ENCODE measurements at places on chromosomes 1 and 21.
A peak's percentile ranks its signal among the peaks of the same experiment; 100 is the strongest.

- no peak for DNase-seq
Measured at GRCh38 chr1:9822490-9822889, 1.3 kb downstream of the CLSTN1 start.

- no peak for DNase-seq
Measured at GRCh38 chr1:192792628-192793027, 16.2 kb upstream of the RGS2 start.

GRCh38 chr1:89070509-89070908 is 5.5 kb upstream of the GBP1 start:
- DNase-seq: no peak

DNA sequence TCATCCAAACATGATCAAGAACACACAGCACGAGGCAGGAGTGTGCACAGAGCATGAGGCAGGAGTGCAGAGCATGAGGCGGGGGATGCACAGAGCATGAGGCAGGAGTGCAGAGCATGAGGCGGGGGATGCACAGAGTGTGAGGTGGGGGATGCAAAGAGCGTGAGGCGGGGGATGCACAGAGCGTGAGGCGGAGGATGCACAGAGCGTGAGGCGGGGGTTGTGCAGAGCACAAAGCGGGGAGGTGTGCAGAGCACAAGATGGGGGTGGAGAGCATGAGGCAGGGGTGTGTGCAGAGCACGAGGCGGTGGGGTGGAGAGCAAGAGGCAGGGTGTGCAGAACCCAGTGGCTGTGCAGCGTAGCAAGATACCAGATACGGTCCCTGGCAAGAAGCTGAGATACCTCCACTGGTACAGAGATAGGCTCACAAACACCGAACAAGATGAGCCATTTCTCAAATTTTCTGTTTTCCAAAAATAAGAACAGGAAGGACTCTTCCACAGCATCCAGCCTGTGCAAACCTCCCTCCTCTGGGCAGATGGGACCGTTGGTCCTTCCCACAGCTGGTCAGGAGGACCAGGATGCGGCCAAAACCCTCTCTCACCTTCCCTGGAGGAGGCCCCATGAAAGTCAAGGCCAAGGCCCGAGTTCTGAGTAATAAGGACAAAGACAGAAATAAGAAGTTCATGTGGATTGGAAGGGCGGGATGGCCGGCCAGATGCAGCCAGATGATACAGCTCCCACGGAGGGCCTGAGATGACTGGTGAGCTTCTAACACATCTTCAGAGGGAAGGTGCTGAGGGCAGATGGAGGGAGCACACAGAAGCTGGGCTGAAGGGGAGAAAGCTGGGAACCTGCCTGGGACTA is 12.0 kb downstream of the SPATC1L start:
- peak; percentile 6 for DNase-seq

DNA sequence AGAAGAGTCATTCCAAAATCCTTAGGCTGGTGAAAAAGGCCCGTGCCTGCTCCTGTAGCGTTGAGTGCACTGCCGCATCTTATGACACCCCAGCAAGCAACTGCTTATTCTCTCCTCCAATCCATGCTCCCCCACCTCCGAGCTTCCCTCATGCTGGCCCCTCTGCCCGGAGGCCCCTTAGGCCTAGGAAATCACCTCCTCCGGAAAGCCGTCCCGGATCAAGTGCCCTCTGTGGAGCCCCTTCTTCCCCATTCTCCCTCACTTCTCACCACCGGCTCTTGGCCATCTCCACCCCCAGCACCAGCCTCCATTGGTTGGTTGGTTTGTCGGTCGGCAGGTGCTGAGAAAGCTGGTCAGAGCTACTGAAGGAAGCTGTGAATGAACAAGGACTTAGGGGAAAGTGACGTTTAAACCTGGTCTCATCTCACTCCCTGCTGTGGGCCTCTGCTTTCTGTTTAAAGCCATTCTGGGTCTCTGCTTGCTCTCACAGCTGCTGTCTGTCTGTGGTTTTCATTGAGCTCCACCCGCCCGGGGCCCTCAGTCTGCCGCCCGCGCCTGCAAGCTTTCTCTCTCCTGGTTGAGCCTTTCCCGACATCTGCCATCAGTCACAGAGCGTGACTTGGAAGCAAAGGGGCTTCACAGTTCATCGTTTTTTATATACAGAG is 122.2 kb downstream of the KCNN3 start:
- no peak for DNase-seq

- no peak for DNase-seq
Measured at GRCh38 chr1:233005156-233005555, 54.7 kb downstream of the NTPCR start.

- DNase-seq: no peak
Measured at GRCh38 chr1:243549791-243550190, 293.9 kb downstream of the SDCCAG8 start.

- DNase-seq: no peak
Measured at GRCh38 chr1:184563308-184563707, 176.5 kb downstream of the C1orf21 start.

DNA sequence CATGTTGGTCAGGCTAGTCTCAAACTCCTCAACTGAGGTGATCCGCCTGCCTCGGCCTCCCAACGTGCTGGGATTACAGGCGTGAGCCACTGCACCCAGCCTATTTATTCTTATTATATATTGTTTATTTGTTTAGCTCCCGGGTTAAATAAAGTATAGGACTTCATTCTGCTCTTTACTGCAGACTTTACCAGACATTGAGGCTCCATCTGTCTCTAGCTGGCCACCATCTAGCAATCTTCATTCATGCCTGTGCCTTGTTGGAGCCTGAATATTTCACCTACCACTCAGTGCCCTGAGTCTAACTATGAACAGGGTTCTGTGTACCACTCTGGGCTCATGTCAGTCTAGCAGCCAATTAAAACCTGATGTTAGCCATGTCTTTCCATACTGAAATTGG is 2.1 kb upstream of the DDAH1 start:
- DNase-seq: no peak

GRCh38 chr21:41758550-41758949 is 8.3 kb downstream of the RIPK4 start:
- no peak for DNase-seq

DNA sequence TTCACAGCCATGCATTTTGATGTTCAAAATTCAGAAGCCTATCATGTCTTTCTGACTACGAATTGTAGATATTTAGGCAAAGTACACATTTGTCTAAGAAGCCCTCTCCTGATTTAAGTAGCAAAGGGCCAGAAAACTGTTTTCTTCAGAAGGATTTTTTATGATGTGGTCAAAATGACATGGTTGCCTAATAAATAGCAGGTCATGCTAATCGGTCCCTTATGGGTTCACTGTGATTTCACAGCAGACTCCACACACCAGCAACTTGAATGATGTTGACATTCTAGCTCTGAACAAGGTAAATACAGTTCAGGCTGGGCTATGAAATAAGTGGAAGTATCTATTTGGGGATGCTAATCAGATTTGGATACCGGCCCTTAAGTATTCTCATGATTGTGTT is 178.7 kb upstream of the DPYD start:
- DNase-seq: no peak

- no peak for DNase-seq
Measured at GRCh38 chr1:215141460-215141859, 58.9 kb downstream of the KCNK2 start.

- no peak for DNase-seq
Measured at GRCh38 chr21:45595574-45596295, 47.8 kb upstream of the PCBP3 start.

GRCh38 chr1:184056921-184057555 is 5.5 kb downstream of the TSEN15 start:
- DNase-seq: no peak

DNA sequence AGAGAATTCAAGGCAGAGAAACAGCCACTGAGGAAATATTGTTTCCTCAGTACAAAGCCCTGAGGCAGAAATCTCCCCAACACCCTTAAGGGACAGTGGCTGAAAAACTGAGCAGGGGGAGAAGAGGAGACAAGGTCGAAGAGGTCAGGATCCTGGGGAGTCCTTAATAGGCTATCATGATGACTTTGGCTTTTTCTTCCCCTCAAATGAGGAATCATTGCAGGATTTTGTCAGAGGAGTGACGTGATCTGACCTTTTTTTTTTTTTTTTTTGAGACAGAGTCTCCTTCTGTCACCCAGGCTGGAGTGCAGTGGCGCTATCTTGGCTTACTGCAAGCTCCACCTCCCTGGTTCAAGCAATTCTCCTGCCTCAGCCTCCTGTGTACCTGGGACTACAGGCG is 10.2 kb downstream of the MAP7D1 start:
- no peak for DNase-seq

GRCh38 chr21:30515681-30516080 is 13.7 kb upstream of the KRTAP19-5 start:
- DNase-seq: no peak

DNA sequence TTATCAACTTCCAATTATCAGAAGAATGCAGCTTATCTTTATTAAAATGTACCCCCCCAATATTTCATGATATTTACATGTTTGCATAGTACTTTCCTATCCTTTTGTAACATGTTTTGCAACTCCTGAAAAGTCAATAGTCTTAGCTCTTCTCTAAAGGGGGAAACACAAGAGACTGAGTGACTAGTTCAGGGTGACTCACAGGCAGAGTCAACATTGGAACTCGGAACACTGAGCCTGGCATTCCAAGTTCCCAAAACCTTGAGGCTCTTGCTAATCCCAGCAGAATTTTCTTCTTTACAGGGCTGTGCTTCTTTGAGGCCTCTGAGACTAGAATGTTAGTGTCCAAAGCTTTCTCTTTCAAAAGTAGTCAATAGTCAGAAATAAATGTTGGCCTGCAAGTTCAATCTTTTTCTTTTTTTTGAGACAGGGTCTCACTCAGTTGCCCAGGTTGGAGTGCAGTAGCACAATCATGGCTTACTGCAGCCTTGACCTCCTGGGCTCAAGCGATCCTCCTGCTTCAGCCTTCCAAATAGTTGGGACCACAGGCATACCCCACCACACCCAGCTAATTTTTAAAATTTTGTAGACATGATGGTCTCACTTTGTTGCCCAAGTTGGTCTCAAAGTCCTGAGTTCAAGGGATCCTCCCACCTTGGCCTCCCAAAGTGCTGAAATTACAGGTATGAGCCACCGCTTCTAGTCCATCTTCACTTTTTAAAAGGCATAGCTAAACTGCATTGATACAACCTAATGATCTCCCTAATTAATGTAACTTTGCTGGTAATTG is 37.5 kb downstream of the ZNF281 start:
- no peak for DNase-seq

DNA sequence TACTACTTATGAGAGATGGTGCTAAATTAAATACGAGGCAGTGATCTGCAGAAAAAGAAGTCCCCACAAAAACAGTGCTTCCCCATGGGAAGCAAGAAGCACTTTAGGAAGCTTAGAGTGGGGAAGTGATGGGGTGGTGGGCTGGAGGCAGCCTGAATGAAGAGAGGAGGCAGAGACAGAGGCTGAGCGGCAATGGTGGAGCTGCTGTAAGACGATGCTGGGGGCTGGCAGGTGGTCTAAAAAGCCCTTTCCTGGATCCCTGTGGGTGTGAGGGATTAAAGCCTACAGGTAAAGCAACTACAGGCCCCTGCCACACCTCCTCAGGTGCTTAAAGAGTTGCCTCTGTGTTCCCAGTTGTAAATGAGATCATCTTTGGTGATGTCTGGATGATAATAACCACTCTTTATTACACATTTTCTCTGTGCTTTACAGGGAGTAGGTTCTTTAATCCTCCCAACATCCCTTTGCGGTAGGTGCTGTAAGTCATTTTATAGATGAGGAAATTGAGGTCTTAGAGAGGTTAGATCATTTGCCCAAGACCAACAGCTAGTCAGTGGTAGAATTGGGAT is 39.2 kb downstream of the CNN3 start:
- DNase-seq: no peak

DNA sequence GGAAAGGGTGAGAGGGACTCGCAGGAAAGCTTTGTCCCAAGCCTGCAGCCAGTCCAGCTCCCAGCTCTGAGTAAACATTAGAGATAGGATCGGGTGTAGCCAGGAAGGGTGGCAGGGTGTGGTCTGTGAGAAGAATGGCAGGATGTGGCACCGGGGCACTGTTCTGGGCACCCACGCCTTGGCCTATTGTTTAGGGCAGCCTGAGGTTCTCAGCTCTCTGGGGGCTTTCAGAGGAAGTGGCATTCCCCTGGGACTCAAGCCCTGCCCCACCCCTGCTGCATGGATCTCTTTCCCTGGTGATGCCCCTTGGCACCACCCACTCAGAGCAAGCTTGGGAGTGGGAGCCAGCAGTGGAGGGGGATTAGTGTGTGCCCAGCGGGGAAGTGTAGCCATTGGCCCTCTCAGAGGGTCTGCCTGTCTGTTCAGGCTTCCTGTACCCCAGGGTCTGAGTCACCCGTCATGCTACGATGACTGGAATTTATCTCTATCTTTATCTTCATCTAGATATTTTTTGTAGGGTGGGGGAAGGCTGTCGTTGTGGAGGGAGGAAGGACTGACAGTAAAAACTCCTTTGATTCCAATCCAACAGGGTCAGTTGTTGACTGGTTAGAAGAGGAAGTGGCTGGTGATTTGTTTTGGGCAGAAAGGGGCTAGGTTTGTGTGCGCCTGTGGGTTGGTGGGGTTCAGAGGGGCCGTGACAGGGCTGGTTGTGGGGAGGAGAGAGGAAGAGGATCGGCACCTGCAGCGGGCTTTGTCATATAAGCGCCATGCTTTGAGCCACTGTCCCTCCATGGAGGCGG is 31.6 kb downstream of the SOX13 start:
- DNase-seq: no peak

DNA sequence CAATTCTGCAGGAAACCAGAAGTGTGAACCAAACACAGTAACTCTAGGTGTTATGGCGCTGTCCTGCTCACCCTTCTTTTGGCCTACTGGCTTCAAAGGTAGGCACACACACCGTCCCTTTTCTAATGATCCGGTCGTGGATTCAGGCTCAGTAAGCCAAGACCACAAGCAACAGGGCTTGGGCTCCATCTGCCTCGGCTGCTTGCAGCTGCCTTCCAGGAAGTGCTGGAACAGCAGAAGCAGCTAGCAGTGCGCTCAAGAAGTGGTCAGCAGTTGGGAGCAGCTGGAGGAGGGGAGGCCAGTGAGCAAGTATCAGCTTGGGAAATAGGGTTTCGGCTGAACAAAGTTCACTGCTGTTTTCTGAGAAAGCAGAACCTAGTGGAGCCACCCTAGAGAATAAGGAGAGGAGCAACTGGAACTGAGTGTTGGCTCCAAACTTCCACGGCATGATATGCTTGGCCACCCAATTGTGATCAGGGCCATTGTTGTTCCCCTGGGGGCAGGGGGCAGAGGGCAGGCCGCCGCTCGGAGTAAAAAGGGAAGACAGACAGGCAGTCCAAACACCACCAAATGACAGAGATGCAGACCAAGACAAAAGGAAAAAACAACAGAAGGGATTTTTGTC is 173.4 kb downstream of the TOMM20 start:
- DNase-seq: no peak

DNA sequence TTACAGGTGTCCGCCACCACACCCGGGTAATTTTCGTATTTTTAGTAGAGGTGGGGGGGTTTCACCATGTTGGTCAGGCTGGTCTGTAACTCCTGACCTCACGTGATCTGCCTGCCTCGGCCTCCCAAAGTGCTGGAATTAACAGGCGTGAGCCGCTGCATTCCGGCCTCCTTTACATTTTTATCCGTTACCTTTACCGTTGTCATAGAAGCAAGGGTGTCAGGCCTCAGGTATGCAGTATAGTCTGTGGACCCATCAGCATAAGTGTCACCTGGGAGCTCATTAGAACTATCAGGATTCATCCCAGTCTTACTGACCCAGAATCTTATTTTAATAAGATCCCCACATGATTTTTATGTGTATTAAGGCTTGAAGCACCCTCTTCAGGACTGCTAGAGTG is 5.4 kb downstream of the CDC42 start:
- no peak for DNase-seq

All from omental fat pad (tissue), 4 donors.